ENCODE measurements at places on chromosomes 2 and 18.
A peak's percentile ranks its signal among the peaks of the same experiment; 100 is the strongest.

DNA sequence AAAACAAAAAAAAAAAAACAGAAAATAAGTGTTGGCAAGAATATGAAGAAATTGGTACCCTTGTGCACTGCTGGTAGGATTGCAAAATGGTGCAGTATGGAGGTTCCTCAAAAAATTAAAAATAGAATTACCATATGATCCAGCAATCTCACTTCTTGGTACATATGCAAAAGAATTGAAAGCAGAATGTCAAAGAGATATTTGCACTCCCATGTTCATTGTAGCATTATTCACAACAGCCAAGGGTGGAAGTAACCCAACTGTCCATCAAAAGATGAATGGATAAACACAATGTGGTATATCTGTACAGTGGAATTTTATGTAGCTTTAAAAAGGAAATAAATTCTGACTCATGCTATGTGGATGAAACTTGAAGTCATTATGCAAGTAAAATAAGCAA, 72.8 kb upstream of the POU3F3 start:
- no peak for DNase-seq

- no peak for DNase-seq
These were observed 1.5 kb downstream of the AQP4 start for GRCh38 chr18:26863921-26864497.

- peak; percentile 8 for DNase-seq
These were observed 21.2 kb upstream of the NAB1 start for GRCh38 chr2:190627448-190628412.

- DNase-seq, result no peak
These were observed 13.1 kb downstream of the ORC2 start for GRCh38 chr2:200950378-200950777.

GRCh38 chr2:57893786-57894185, 152.8 kb upstream of the VRK2 start:
- no peak for DNase-seq

DNA sequence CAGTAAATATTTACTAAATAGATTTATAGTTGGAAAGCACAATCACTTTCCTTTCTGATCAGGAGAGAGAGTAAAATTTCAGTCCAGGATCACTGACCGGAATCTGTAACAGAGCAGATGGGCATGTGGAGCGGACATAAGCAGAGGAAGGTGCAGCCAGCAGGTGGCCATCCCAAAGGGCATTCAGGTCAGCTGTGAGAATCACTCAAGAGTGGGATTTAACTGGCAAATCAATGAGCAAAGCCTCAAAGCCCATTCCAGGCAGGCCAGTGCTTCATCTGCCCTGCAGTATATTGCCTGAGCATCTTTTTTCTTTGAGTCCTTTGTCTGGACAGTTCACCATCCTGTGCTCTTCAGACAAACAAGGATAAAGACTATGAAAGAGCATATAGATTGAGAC, 166.4 kb upstream of the SLC14A2 start:
- no peak for DNase-seq

DNA sequence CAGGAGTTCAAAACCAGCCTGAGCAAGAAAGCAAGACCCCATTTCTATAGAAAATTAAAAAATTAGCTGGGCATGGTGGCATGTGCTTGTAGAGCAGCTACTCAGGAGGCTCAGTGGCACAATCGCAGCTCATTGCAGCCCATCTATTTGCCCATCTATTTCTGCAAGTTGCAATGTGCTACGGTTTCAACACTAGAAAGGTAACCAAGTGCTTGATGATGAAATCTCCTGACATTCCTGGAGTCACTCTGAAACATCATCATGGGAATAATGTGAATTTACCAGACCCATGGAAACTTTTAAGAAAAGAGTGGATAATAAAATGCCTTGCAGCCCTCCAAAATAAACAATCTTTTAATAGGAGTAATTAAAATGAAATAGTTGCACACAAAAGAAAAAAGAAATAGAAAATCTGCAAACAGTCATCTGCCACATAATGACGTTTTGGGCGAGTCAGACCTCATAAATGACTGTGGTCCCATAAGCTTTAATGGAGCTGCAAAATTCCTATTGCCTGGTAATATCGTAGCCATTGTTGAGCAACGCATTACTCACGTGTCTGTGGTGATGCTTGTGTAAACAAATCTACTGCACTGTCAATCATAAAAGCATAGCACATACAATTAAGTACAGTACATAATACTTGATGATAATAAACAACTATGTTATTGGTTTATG, 46.6 kb upstream of the AMMECR1L start:
- no peak for DNase-seq

DNA sequence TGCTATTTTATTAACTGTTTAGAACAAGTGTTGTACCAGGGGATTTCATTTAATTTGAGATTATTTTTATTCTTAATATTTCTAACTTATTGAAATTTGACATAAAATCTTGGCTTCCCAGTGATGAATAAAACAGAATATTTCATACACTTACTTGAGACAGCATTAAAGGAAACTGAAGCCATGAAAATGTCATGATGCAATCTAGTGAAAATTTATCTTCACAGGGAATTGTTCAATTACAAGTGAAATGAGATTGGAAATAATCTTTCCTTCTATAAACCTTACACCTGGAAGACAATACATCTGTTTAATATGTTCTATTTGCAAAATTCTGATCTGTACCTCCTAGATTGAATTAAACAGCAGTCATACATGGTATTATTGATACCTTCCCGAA, 511.0 kb upstream of the CDH7 start:
- DNase-seq, result no peak

DNA sequence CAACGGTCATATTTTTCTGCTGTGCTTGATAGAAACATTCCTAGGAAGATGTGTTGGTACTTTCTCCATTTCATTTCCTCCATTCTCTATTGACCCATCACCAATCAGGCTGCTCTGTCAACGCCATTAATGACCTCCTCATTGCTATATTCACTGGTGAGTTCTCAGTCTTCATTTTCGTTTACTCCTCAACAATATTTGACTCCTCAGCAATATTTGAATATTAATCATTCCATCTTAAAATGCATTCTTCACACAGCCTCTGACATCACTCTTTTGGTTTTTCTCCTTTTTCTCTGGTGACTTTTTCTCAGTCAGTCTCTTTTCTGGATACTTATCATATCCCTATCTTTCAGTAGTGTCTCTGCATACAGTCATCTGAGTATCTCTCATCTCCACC, 323.5 kb upstream of the CRIM1 start:
- DNase-seq, result no peak

DNA sequence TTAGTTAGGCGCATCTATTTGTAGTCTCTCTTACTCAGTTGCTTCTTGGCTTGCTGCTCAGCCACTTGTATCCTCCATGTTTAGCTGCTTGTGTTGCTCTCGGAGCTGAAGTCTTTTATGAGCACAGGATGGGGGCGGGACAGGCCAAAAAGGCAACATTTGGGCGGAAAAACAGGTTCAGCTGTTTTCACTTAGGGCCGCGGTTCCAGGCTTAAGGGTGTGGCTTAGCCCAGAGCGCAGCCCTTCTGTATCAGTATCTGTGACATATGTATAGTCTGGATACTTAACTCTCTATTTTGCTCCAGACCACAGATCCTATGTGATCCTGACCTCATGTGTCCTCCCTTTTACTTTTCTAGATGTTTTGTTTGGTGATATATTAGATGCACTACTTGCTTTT, 763.5 kb downstream of the SUCLG1 start:
- DNase-seq, result no peak

- DNase-seq, result no peak
These were observed 39.1 kb upstream of the DNMT3A start for GRCh38 chr2:25380586-25381375.

GRCh38 chr2:148965623-148966437, 72.7 kb upstream of the LYPD6B start:
- no peak for DNase-seq

- DNase-seq, result no peak
These were observed 71.6 kb downstream of the TDRD15 start for GRCh38 chr2:21195326-21195725.

GRCh38 chr2:167196461-167197252, 308.4 kb downstream of the XIRP2 start:
- DNase-seq, result no peak

GRCh38 chr2:138155304-138155703, 191.0 kb downstream of the HNMT start:
- no peak for DNase-seq

DNA sequence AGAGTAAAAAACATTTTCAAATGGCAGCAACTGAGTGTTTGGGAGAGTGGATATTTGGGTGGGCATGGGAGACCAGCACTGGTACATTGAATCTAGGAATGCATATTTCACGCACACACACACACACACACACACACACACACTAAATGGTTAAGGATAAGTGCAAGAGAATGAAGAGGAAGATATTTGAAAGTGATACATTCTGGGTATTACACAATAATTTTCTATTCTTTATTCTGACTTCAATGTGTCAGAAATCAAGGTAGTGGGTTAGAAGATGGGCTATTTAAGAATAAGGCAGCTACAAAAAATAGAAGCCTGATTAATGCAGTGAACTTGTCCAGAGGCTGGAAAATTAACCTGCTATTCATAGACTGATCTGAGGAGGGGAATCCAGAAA, 577.0 kb downstream of the TMEM182 start:
- no peak for DNase-seq

DNA sequence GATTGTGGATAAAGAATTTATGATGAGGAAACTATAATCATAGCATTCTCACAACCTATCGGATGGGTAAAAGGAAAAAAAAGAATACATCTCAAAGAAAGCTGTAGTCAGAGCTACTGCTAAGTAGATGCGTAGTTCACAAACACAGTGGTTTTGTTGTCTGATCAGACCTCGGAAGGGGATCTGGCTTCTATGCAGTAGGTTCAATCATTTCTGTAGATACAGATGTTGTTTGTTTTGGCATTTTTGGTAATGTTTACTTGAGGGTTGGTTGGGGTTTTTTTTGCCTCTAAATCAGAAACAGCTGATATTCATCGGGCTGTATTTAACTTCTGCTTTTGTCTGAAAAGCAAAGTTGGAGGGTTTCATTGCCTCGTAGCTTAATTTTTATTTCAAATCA, 42.1 kb downstream of the NPAS2 start:
- no peak for DNase-seq

DNA sequence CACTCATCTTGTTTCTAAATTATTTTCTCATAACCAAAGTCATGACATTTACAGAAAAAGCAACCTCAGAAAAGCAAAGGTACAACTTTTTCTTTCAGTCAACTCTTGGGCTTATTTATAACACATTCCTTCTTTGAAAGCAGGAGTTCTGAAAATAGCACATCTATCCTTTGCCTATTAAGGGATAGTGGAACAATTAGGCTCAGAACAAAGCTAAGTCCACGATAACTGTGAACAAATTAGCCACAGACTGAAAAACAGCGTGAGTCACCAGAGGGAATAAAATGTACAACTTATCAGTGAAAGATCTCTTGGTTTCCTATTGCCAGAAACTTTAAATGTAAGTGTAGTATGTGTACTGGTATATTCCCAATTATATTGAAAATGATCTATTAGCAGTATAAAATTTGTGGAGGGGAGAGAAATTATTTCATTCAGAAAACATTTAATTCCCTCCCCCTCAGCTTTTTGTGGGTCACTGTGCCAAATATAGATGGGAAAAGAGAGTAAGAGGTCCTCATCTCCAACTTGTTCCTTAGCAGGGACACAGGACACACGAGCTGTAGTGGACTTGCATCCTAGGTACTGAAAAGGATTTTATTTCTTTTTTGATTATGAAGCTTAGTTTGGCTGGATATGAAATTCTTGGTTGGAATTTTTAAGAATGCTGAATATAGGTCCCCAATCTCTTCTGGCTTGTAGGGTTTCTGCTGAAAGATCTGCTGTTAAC, 15.4 kb upstream of the MATN3 start:
- no peak for DNase-seq

DNA sequence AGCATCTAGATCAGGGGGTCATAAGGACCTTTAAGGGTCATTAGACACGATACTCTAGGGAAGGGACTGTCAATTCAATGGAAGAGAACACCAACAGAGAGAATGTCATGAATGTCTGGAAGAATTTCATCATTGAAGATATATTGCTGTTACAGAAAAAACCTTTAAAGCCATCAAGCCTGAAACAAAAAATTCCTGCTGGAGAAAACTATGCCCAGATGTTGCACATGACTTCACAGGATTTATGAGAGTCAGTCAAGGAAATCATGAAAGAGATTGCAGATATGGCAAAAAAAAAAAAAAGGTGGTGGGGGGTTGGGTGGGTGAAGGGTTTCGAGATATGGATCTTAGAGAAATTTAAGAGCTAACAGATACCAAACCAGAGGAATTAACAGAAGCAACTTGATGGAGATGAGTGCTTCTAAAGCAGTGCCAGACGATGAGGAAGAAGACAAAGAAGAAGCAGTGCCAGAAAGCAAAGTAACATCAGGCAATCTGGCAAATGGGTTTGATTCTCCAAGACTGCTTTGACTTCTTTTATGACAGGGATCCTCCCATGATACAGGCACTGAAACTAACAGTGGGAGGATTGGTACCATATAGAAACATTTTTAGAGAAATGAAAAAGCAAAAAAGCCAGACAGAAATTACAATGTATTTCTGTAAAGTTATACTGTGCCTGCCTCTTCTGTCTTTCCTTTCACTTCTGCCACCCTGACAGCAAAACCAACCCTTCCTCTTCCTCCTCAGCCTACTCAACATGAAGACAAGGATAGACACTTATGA, 28.5 kb downstream of the MAP4K3 start:
- DNase-seq, result no peak

DNA sequence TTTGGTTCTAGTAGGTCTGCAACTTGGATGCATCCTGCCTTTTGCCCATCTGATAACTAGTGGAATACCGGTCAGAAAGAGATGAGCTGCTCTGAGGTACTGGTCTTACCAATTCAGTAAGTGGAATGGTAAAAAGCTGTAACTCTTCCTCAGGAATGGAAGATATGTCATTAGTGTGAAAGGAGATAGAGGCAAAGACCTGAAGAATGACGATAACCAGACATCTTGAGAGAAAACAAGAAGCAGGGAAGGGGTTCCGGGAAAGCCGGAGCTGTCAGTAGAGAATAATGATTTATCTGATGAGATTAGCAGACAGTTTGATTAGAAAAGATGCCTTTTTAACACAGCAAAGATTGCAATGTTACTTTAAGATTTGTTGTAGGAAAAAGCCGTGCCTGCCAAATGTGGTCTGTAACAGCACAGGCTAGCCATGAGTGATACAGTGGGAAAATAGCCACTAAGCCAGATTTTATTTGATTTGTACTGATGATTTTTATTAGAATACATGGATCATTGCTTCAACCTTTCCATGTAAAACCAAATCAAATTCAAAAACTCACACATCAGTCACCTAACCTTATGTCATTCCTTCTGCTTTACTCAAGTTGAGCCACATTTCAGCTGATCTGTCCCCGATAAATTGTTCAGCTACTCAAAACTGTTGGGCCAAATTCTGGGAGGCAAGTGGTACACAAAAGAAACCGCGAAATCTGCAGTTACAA, 110.0 kb downstream of the TCF4 start:
- no peak for DNase-seq

Data from T-cell (primary cell).